ENCODE measurements at places on chromosomes 11 and 22.

- no peak for DNase-seq
Measured at GRCh38 chr11:62131170-62131464, 7.3 kb downstream of the INCENP start.

- DNase-seq = no peak
Measured at GRCh38 chr11:95144313-95145235, 54.9 kb downstream of the ENDOD1 start.

- no peak for DNase-seq
Measured at GRCh38 chr11:16296273-16296672, 60.1 kb downstream of the SOX6 start.

DNA sequence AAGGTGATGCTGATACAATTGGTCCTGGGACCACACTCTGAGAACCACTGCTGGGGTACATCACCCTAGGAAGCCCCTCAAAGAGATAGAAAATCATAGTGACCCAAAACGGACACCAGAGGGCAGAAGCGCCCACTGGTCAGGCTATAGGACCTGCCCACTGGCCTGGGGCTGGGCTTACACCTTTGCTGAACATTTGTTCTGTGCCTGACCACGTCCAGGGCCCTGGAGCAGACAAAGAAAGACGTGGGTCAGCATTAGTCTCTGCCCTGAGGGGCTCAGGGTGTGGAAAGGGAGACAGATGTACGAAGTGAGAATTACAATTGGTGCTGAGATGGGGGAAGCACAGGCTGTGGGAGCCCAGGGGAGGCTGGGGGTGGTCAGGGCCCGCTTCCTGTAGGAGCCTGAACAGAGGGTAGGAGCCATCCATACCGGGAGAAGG, 14.4 kb upstream of the SERPINH1 start:
- DNase-seq = no peak

DNA sequence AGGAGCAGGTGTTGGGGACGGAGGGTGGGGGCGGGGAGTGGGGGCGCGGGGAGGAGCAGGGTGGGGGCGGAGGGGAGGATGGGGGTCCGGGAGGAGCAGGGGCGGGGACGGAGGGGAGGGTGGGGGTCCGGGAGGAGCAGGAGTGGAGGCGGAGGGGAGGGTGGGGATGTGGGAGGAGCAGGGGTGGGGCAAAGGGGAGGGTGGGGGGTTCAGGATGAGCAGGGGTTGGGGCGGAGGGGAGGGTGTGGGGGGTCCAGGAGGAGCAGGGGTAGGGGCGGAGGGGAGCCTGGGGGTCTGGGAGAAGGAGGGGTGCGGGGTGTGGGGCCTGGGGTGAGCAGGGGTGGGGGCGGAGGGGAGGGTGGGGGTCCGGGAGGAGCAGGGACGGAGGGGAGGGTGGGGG, 17.1 kb downstream of the CRELD2 start:
- no peak for DNase-seq

- no peak for DNase-seq
Measured at GRCh38 chr22:39496131-39496838, 5.8 kb upstream of the MIEF1 start.

DNA sequence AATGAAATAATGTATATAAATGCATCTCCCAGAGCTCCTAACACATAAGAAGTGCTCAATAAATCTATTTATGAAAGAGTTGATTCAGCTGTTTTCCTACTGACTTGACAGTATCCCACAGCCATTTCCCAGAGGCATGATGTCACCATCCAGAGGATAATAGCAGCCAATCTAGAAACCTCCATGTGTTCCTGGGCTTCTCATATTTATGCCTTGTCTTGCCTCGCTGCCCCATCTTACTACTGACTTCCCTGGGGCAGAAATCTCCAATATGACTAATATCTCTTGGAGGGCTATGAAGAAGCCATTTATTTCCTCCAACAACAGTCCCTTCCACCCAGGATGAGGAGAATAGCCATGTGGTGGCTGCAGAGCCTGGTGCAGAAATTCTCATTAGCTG, 115.4 kb upstream of the NAV2 start:
- DNase-seq = no peak

- no peak for DNase-seq
Measured at GRCh38 chr22:49360746-49361145, 466.9 kb downstream of the BRD1 start.

- no peak for DNase-seq
Measured at GRCh38 chr22:30832407-30832987, 136.1 kb downstream of the MORC2 start.

- DNase-seq = no peak
Measured at GRCh38 chr22:47928631-47929030, 1166.2 kb downstream of the TBC1D22A start.

DNA sequence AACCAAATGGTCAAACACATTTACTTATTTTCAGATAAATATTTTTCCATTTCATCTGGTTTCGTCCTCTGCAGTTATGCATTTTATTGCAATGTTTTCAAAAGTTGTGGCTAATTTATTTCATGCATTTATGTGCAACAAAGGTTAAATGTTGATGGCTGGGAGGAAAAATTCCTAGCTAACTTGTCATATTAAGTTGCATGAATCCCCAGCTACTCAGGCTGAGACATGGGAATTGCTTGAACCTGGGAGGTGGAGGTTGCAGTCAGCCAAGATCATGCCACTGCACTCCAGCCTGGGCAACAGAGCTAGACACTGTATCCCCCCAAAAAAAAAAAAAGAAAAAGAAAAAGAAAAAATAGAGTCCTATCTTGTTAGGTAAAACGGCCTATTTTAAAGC, 1862.4 kb upstream of the RAG2 start:
- DNase-seq = no peak

GRCh38 chr11:86416494-86416893, 41.8 kb downstream of the CCDC81 start:
- no peak for DNase-seq

DNA sequence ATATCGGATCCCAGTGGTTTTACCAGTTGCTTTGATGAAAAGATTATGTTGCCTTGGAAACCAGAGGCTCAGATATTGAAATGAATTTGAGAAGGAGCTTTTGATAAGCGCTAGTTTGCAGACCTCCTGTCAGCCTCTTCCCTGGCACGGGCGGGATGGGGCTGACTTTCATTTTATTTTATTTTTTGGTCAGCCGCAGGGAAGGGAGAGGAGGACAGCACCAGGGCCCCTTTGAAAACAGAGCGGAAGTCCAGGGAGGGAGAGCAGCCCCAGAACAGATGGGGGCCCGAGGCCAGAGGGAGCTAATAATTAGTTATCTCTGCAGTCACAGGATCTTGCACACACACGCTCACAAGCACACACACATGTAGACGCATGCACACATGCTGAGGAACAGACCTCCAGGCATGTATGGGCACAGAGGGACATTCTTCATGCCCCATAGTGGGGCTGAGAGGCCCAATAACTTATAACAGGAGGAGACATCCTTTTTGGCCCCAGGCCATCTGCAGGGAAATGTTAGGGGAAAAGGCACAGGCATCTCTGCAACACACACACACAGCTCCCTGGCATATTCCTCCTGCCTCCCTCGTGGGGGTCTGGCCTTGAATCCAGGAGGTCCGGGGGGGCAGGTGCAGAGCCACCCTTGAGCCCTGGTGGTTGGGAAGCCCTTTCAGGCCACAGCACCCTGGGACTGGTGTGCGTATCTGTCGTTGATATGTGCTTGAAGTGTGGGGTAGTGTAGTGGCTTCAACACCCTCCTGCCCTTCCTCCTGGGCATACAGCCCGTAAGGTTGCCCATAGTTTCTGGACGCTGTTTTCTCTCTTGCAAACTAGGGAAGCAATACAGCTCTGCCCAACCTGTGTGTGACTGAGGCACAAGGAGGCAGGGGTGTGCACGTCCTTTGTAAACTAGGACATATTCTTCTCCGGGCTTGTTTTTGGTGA, 117.3 kb downstream of the CEP164 start:
- DNase-seq = no peak

- DNase-seq = no peak
Measured at GRCh38 chr22:17698948-17699347, 60.4 kb downstream of the BCL2L13 start.

DNA sequence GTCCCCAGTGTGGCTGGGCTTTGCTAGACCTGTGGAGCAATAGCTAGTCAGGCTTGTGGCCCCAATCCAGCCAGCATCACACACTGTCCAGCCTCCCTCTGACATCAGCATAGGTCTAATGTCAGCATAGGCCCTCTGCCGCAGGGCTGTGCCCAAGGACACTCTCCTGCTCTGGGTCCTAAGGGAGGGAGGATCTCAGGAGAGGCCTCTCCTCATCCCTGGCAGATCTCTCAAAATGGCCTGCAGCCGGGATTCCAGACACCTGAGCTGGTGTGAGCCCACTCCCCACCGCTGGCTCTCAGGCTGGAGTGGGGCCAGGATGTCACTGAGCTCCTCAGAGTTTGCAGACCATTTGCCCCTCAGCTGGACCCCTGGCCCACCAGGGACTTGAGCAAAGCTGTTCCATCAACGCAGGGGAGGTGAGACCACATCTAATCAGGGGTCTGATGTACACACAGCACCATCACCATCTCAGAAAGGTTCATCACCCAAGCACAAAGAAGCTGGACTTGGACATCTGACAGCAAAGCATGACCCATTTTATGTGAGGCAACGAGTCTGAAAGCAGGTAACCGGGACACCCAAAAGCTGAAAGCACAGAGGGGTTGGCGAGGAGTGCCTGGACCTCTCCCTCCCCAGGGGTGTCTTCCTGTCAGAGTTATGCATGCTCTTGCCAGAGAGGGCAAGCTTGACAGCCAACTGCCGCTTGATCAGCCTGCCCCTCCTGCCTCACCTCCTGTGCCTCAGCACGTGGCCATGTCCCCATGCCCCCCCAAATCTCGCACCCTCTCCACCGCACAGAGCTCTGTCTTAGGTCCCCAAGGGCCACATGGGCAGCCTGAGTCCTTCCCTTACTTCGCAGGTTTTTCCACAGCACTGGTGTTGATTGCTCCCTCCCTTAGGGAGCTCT, 69.7 kb upstream of the SEPTIN5 start:
- no peak for DNase-seq

DNA sequence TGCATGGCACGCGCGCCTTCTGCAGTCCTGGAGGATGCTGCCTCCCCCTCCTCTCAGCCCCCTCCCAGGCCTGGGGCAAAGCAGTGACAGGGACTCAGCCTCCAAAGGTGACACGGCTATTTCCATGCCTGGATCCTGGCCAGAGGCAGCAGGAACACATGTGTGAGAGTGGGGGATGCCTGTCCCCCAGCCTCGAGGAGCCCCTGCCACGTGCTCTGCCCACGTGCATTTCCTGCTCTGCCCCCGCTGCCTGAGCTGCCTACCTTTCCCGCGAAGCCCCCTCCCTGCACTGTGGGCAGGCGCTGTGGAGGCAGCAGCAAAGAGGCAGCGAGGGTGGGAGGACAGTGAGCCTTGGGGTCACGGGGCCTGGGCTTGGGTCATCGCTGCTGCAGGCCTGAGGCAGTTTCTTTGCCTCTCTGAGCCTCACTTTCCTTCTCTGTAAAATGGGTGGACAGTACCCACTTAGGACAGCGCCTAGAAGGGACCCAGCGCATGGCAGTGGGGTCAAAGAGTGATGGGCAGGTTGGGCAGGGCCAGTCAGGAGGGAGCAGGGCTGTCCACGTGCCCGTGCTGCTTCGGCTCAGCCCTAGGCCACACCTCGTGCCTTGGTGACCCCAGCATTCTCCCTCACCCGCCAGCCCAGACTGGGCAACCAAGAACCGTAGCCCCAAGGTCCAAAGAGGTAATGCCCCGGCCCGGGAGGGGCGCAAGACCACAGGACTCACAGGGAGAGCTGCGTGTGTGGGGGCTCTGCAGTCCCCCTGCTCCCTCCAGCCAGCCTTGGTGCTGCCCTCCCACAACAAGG, 48.6 kb downstream of the FLRT1 start:
- no peak for DNase-seq

All from CD8-positive, alpha-beta memory T cell (primary cell).